ENCODE measurements at places on chromosomes 2 and 18.

DNA sequence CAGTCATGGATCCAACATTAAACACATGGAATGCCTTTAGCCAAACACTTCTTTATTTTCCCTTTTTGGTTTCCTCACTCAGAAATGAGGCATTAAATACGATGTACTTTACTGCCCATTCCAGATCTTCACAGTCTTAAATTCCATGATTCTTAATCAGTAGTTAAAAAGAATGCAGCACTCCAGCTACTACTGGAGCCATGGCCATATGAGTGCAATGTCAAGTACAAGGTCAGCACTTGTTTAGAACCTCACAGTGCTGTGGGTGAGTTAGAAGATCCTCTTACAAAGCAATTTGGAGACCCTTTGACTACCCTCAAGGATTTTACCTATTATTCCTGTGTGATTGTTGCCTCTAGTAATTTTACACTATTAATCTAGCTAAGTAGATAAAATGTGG lies 550.3 kb upstream of the LRRTM1 start:
- no peak for DNase-seq

DNA sequence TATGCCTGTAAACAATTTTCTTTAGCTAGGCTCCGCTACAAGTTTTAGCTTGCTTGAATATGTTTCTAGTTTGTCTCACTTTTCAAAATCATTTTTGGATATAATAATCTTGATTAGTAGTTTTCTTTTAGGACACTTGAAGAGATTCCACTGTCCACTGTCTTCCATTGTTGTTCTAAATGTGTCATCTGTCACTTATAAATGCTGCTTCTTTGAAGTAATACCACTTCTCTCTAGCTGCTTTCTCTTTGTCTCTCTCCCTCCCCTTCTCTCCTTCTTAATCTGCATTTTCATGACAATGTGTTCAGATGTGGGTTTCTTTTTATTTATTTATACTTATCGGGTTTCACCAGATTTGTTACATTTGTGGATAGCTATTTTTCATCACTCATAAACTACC lies 73.7 kb upstream of the DPP10 start:
- no peak for DNase-seq

DNA sequence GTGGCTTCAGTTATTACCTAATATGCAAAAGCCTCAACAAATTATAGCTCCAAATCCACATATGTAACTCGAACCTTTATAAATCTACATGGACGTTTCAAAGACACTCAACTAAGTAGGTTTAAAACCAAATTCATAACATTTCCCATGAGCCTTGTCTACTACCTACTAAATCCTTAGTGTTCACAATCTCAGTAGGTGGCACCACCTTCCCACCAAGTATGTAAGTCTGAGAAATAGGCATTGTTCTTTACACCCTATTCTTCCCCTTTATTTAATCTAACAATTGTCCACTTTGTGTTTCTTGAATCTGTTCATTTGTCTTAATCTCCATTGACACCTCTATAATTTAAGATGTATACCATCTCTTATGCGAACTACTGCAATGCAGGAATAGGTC lies 4.6 kb downstream of the PIGN start:
- DNase-seq: peak; percentile 51

GRCh38 chr2:62215306-62216064 lies 19.6 kb downstream of the B3GNT2 start:
- no peak for DNase-seq

DNA sequence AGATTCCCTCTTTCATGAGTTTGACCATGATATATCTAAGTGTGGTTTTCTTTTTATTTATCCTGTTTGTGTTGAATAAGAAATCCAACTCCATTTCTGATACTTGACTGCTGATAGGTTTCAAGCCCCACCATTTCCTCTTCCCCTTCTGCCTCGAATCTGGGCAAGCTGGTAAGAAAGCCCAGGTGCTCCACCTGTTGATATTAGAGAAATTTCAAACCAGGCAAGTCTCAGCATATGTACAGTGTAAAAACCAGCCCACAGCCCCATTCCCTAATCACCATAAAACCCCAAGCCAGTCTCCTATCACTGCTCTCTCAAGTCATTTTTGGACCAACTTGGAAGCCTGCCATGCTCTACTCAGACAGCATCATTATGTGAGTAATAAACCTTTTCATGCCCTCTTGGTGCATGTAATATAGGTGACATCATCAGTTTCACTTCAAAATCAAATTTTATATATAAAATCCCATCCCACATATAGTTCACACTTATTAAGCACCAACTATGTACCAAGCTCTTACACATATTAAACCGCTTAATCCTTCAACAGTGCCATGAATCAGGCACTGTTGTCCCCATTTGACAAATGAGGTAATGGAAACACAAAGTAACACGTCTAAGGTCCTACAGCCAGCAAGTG lies 46.6 kb downstream of the SMAD2 start:
- no peak for DNase-seq

DNA sequence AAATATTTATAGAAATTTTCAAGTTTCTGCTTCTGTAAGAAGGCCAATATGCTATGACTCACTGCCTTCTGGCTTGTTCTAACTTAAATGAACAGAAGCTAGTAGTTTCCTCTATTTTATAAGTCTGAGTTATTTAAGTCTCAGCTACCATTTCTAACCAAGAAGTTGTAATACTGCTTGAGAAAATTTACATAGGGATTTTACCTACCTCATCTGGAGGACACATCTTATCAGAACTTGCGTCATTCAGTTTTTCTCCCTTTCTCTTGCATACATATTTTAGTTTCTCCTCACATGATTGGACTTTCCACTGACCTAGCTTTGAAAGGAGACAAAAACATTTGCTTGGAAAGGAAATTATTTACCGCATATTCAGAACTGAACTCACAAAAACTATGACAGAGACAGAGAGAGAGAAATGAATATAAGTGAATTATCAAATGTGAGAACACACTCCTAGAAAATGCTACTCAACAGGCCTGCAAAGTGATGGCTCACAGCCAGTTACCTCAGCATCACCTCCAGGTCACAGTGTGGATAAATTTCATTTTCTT lies 81.1 kb upstream of the CD302 start:
- peak; percentile 52 for DNase-seq

GRCh38 chr2:103960129-103960513 lies 893.8 kb upstream of the POU3F3 start:
- DNase-seq: no peak

DNA sequence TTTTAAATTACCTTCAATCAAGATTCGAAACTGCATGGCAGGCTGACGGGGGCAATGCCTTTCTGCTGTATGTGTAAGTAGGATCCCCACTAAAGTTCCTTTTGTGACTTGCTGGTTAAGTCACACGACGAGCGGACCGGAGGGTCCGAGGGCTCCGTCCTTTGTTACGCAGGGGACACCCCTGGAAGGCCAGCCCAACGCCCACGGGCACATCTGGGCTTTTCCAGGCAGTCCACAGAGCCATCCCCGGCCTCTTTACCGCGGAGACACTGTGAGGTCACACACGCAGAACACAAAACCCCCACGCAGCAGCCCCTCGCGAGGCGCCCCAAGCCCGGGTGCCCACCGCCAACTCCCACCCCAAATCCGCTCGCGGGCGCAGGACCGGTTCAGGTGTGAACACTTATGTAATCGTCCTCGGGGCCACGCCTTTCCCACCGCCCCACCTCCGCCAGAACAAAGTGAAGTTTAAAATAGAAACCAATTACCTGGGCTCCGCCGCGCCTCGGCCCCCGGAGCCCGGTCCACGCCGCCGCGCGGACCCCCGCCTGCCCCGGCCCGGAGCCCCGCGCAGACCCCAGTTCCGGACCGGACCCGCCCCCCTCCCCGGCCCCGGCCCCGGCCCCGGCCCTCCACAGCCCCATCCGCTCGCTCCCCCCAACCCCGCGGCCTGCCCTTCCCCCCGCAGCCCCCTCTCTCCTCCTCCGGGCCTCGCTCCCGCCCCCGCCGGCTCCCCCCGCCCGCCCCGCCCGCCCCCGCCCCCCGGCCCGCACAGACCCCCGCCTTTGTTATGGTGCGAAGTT lies 4.2 kb downstream of the ZNF516 start:
- no peak for DNase-seq

DNA sequence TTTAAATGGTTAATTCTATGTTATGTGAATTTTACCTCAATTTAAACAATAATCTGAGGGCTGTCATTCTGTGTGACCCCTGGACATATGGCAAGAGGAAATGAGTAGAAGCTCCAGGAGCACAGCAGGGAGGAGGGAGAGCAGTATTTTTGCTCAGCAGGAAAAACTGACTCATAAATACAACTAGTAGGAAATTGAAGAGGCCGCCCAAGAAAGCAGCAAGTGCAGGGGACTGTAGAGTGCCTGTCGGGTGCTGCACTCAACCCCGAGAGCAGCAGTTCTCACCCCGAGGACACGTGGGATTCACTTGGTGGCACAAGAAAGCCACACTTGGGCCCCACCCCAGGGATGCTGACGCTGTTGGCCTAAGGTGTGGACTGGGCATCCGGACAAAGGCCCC lies 60.8 kb downstream of the NPAS2 start:
- DNase-seq: peak; percentile 22

DNA sequence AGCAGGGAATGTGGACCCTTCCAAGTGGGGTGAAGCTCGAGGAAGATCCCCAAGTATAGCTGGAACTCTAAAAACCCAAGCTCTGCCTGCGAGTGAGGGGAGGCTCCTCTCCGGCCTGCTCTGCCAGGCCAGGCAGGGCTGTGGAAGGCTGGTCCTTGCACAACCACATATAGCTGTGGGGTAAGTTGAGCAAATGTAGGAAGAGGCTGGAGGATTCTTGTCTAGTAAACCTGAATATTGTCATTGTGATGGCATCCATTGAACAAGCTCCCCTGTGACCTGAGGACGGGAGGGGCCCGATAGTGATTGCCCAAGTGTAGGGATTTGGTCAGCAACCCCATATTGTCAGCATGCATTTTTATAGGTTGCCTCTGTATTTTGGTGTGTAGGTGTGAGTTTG lies 103.0 kb downstream of the ACKR3 start:
- no peak for DNase-seq

DNA sequence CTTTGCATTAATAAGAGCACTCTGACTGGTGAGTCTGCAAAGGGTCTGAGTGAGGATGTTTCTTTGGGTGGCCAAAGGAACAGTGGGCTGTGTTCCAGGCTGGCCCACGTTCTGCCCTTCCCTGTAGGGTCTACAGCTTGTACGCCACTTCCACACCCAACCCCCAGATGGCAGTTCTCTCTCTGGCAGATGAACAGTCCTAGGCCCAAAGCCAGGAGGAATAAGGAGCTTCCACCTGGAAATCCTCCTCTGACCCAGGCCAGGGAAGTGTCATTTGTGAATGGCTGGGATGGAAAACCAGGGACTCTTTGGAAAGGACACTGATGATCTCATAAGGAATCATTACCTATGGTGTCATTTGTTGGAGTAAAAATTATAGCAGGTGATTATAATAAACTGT lies 6.6 kb downstream of the OTOF start:
- DNase-seq: no peak

All from MV-4-11 (cell line).